ENCODE measurements at places on chromosomes 7 and 10.
A peak's percentile ranks its signal among the peaks of the same experiment; 100 is the strongest.

GRCh38 chr7:135617781-135618180 is 44.5 kb upstream of the STMP1 start:
- DNase-seq = no peak

GRCh38 chr7:5677538-5678294 is 103.7 kb downstream of the RNF216 start:
- peak; percentile 72 for DNase-seq

GRCh38 chr7:94962661-94963060 is 55.3 kb downstream of the PPP1R9A start:
- no peak for DNase-seq

- DNase-seq = no peak
These were observed 24.2 kb downstream of the CRTAC1 start for GRCh38 chr10:98006266-98006665.

- no peak for DNase-seq
These were observed 166.4 kb downstream of the C7orf25 start for GRCh38 chr7:42745357-42746059.

DNA sequence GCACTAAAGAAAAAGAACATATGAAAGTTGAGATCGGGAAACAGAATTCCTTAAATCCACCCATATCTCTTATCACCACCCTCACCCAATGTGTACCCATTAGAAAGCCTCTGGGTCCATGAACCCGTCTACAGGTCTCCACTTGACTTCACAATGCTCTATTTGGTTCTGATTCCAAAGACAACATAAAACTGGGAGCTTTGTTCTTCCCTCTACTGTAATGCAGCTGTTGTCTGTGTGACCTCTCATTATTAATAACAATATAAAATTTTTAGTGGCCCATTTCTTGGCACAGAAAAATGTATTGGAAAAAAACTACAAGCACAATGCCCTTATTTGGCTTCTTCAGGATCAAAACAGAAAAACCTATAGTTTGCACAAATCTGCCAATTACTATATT is 30.0 kb downstream of the DOCK4 start:
- DNase-seq = no peak

GRCh38 chr10:123044391-123044790 is 35.6 kb downstream of the ACADSB start:
- no peak for DNase-seq

GRCh38 chr10:100830728-100831111 is 82.0 kb upstream of the SLF2 start:
- no peak for DNase-seq

GRCh38 chr7:14787551-14787950 is 115.0 kb downstream of the DGKB start:
- no peak for DNase-seq

All from fibroblast of skin of right quadriceps (primary cell).